ENCODE measurements at places on chromosomes 3 and 15. TPM values are rescaled to one million over a fixed set of nuclear protein-coding genes. Genes with fewer than 3 reads are reported as not detected.

NANOGP8 gene
- 0.24 TPM for total RNA-seq

C3orf20 gene
- not detected for total RNA-seq

PTH1R gene
- total RNA-seq = 2.7 TPM

ERICH6 gene
- total RNA-seq = under 0.01 TPM

CCR8 gene
- total RNA-seq = not detected

SLC22A14 gene
- under 0.01 TPM for total RNA-seq

OR5K2 gene
- not detected for total RNA-seq
